ENCODE measurements at places on chromosomes 2 and 18.
A peak's percentile ranks its signal among the peaks of the same experiment; 100 is the strongest.

- DNase-seq: no peak
Observed at GRCh38 chr2:132651115-132652045, 18.6 kb downstream of the LYPD1 start.

- DNase-seq: peak; percentile 6
Observed at GRCh38 chr18:55489034-55489986, 98.7 kb downstream of the TCF4 start.

DNA sequence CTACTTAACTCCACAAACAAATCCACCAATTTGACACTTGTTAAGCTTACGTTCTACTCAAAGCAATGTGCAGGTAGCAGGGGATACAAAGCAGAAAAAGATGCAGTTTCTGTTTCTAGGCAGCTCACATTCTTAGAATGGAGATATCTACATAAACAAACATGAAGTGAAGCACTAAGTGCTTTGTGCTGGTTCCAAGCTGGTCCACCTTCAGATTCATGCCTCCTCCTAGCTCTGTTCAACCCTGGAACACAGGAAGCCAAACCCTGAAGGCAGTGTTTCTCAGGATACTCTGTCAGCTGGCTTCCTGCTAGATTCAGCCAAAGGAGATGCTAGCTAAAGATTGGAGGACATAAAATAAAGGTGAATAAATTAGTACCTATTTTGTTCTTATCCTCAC, 55.3 kb upstream of the NOL4 start:
- no peak for DNase-seq

DNA sequence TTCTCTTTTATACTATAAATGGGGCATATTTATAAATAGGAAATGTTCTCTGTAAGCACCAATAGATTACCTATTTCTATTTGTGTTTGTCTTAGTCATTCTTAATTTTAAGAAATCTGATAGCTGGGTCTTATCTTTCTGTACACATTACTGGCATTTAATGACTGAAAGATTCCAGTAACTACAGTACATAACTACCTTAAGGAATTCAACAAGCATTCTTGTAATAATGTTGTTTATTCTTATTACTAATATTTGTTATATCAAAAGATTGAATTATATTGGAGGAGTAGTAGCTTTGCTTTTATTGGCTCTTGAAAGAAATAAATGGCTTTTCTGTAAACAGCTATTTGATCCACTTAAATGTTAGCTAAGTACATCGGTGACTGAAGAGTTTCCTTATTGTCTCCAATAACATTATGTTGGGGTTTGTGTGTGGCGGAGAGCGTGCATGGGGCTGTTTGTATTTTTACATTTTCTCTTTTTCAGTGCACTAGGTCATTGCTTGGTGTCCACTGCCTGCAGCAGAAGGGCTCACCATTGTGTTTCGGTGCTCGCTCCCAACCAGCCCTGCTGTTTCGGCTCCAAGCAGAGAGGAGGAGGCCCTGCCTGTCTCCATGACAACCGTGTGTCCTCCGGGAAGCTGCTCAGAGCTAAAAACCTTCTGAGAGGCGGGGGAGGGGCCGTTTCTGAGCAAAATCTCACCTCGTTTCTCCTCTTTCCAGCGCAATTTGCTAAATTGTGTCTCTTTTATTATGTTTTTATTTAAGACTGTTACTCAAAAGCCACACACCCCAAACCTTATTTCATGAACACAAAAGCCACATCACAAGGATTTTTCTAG, 112.5 kb upstream of the SLC38A11 start:
- DNase-seq: no peak

DNA sequence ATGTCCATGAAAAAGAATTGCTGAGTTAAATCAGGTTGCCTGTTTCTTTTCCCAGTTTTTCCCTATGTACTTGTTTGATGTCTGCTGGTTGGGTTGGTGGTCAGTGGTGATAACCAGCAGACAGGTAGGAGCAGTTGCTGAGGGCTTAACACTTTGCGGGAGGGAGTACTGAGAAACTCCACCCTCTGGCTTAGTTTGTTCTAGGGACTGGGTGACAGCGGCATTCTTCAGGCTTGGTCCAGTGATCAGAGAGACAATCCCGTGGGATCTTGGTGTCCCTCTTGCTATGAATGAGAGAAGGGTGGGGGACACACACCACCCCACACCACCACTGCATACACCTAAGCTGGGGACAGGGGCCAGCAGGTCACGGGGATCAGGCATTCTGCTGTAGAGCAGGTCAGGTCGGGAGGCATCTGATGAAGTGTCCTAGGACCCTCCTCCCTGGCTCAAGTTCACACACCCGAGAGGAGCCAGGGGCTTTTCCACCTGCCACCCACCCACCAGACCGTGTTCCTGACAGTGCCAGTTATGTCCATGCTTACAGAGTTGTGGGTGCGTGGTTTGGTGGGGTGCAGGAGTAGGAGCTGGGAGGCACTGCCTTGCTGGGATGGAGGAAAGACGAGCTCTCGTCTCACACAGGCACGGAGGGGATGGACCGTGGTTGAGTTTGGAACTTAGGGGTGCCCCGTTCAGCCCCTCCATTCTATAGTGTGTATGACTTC, 21.3 kb upstream of the ALLC start:
- DNase-seq: no peak

Data from stimulated activated CD4-positive, alpha-beta T cell treated with anti-CD3 and anti-CD28 coated beads, TNF-alpha, amount 100 ng/mL, for 48 hours (primary cell).